ENCODE measurements at places on chromosomes 7 and 10. TPM values are rescaled to one million over a fixed set of nuclear protein-coding genes. Genes with fewer than 3 reads are reported as not detected.

DNA sequence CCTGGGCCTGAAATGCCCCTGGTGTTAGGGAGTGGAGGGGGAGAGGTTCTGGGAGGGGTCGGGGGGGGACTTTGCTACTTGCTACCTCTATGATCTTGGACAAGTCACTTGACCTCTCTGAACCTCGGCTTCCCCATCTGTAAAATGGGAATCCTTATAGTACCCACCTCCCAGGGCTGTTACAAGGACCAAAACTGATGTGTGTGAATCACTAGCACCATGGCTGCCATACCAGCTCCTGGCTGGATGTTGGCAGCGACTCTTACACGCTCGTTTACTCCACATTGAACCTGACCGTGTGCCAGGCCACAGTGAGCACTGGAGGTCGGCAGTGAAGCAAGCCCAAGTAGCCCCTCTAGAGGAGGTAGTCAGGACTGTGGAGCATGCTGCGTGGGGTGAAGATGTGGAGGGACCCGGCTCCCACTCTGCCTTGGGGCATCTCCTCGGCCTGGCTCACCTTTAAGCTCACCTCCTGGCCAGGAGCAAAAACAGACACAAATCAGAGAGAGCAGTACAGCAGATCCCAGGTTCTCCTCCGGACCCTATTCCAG, 28.9 kb downstream of the PPIF start:
- DNase-seq: no peak

GRCh38 chr7:131381069-131381838, 53.6 kb downstream of the MKLN1 start:
- no peak for DNase-seq

- DNase-seq: no peak
Observed at GRCh38 chr10:131998845-131999681, 17.3 kb upstream of the BNIP3 start.

DNA sequence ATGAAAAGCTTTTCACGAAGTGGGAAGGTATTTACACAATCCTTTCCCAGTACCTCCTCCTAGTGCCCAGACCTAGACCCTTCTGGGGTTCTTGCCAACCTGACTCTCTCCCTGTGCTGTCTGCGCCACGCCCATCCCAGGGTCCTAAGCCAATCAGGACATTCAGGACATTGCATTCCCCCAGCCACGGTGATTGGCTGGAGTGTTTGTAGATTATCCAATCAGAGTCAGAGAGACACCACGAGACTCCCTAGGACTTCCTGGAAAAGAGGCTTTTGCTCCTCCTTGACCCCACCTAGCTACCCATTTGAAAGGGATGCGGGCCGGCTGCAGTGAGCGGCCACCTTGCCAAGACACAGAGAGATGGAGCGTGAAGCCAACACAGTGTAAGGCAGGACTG, 3.5 kb upstream of the GDF2 start:
- DNase-seq: no peak

GRCh38 chr7:155803418-155804376, 8.6 kb downstream of the SHH start:
- DNase-seq: no peak

GRCh38 chr7:1087465-1087814, 473 bp upstream of the GPER1 start:
- DNase-seq: no peak

DNA sequence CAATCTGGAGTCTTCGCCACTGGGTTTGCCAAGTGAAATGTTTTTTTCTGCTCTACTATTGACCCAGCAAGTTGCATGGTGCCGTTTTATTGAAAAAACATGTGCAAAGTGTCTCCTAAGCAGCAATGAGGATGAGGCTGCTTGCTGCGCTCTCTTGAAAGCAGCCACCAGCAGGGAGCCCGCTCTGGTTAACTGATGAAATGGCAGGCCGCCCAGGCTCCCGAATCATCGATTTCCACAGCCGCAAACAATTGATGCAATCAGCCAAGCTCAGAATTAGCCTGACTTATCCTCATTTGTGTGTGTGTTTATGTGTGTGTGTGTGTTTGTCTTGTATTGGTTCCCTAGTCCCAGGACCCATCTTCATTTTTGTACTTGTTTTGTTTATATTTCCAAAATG, 22.2 kb upstream of the LYZL1 start:
- no peak for DNase-seq

- no peak for DNase-seq
Observed at GRCh38 chr10:93580828-93581227, 14.4 kb downstream of the FFAR4 start.

Gene CCDC3
- 30.6 TPM for polyA plus RNA-seq

Gene OGDHL
- polyA plus RNA-seq: 0.87 TPM

Gene DRGX
- polyA plus RNA-seq: 0.04 TPM

Gene C7orf33
- polyA plus RNA-seq: not detected

Data from urinary bladder (tissue), 4 donors.